Activated CD4-positive, alpha-beta T cell treated with anti-CD3 and anti-CD28 coated beads, Interleukin-2, Interleukin-4, amounts not matched to agents 100 ng/mL and 50 ng/mL, durations not matched to agents 16 hours and 8 hours (primary cell): ENCODE measurements at places on chromosomes 4 and X.

DNA sequence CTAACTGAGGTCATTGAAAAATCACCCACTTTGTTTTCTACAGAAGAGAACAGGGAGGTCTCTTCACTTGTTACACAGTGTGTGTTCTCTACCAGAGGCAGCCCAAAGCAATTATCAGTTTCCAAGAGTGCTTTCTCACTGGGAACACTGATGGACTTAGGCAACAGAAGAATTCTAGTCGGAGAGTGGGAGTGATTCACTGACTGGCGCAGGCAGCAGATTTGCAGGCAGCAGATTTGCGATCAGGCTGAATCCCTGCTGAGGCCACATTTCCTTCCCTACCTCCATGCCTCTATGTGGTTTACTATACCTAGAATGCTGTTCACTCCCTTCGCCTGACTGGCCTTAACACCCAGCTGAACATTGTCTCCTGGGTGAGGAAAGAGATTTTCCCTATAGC, 6.6 kb downstream of the OCIAD2 start:
- DNase-seq = no peak

DNA sequence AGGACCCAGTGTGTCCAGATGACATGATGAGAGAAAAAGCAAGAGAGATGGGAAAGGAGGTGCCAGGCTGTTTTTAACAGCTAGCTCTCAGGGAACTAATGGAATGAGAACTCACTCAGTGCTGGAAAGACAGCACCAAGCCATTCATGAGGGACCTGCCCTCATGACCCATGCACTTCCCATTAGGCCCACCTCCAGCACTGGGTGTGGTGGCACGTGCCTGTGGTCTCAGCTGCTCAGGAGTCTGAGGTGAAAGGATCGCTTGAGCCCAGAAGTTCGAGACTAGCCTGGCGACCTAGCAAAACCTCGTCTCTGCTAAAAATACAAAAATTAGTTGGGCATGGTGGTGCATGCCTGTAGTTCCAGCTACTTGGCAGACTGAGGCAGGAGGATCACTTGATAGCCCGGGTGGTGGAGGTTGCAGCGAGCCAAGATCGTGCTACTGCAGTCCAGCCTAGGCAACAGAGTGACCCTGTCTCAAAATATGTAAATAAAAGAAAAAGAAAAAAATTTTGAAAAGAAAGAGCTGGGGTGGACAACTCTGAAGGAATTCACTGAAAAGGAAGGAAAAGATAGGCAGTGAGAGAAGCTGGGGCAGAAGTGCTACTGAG, 50.9 kb downstream of the FAM193A start:
- no peak for DNase-seq

GRCh38 chr4:40038977-40039376, 17.7 kb upstream of the N4BP2 start:
- DNase-seq = no peak

- DNase-seq = peak; percentile 67
These were observed 35.9 kb upstream of the CXCL8 start for GRCh38 chr4:73704314-73705055.

GRCh38 chrX:40368611-40369061, 212.1 kb upstream of the ATP6AP2 start:
- no peak for DNase-seq

DNA sequence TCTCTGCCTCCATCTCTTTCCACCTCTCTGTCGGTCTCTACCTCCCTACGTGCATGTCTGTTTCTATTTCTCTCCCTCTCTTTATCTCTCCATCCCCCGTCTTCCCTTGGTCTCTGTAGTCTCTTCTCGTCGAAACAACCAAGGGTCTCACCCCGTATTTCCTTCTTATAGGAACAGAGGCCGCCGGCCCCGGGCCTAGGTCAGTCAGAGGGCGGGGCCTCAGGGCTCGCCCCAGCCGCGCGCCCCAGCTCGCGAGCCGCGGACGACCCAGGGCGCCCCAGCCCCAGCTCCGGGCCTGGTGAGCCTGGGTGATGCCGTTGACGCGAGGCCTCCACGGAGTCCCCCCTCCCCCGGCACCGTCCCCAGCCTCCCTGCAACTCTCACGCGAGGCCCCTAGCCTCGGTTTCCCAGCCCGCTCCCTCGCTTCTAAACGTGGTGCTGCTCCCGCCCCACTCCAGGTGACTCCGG, 6.6 kb downstream of the TIMM17B start:
- DNase-seq = no peak

- no peak for DNase-seq
These were observed 80.1 kb upstream of the CXCL13 start for GRCh38 chr4:77525538-77525937.

DNA sequence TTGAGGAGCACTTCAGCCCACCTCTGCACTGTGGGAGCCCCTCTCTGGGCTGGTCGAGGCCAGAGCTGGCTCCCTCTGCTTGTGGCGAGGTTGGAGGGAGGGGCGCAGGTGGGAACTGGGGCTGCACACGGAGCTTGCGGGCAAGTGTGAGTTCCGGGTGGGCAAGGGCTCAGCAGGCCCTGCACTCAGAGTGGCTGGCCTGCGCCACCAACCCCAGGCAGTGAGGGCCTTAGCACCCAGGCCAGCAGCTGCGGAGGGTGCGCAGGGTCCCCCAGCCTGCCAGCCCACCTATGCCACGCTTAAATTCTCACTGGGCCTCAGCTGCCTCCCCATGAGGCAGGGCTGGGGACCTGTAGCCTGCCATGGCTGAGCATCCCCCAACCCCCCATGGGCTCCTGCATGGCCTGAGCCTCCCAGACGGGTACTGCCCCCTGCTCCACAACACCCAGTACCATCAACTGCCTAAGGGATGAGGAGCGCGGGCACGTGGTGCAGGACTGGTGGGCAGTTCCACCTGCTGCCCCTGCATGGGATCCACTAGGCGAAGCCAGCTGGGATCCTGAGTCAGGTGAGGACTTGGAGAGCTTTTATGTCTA, 110.9 kb downstream of the SLC39A8 start:
- no peak for DNase-seq
